T follicular helper cell (primary cell): ENCODE measurements at places on chromosomes 4 and X.

- no peak for DNase-seq
Measured at GRCh38 chrX:129115104-129115503, 408.2 kb downstream of the SMARCA1 start.

- no peak for DNase-seq
Measured at GRCh38 chrX:130263016-130263415, 5.7 kb downstream of the ZNF280C start.

DNA sequence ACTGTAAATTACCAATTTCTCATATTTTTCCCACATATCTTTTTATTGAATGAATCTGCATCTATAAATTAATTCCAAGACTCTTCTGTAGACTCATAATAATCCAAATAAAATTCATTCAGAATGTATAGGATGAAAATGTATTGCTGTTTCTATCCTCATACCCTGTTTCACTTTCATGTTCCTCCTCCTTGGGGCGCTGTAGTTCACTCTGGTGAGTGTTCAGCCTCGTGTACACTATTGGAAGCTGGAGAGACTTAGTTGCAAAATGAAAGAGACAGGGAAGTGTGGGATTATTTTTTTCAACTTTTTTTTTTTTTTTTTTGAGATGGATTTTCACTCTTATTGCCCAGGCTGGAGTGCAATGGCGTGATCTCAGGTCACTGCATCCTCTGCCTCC is 296.1 kb downstream of the TLL1 start:
- no peak for DNase-seq

GRCh38 chr4:184533908-184534307 is 59.6 kb upstream of the IRF2 start:
- DNase-seq: no peak

GRCh38 chrX:154300816-154301215 is 5.2 kb downstream of the TKTL1 start:
- no peak for DNase-seq

- peak; percentile 65 for DNase-seq
Measured at GRCh38 chr4:15956179-15956850, 6.7 kb downstream of the FGFBP2 start.

- DNase-seq: no peak
Measured at GRCh38 chr4:99991741-99992140, 41.7 kb upstream of the H2AZ1 start.

DNA sequence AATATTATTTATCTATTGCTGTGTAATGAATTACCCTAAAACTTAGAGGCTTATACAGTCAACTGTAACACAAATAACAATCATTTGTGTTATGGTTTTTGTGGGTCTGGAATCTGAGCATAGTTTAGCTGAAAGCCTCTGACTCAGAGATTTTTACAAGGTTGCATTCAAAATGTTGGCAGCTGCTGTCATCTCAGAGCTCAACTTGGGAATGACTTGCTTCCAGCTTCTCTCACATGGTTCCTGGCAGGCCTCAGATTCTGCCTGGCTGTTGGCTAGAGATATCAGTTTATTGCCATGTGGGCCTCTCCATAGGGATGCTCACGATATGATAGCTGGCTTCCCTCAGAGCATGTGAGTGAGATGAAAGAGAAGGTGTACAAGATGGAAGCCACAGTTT is 70.2 kb upstream of the BRWD3 start:
- no peak for DNase-seq

DNA sequence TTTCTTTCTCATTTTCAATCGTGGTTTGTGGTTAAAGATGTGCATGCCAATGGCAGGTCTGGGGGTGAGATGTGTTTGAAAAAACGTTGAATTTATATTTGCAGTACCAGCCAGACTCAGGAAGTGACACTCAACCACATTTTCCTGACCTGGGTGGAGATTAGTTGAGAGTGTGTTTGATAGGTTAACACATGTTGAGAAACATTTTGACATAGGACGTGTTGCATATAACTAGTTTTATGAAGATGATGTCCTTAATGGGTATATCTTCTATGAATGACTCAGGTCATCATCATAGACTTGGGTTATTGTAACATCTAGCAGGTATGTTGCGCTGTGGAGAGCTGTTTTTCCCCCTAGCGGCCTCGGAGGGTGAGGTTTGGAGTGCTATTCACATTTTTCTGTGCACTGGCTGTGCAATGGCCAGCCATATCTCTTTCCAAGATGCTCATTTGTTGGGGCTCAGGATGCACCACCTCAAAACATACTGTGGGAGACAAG is 21.7 kb upstream of the CD38 start:
- peak; percentile 64 for DNase-seq

DNA sequence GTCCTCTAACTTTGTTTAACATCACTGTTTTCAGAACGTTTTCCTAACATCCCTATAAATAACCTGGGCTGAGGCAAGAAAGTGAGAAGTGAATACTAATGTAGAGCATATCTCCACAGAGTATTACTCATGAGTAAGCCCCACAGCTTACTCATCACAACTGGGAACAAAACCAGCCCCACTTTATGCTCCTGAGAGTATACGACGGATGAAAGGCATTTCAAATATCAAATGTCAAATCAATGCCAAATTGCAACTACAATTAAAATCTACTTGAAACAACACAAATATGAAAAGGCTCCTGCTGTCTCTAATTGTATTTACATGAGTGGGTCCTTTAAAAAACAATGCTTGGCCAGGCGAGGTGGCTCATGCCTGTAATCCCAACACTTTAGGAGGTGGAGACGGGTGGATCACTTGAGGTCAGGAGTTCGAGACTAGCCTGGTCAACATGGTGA is 41.2 kb downstream of the SH3RF1 start:
- DNase-seq: no peak

DNA sequence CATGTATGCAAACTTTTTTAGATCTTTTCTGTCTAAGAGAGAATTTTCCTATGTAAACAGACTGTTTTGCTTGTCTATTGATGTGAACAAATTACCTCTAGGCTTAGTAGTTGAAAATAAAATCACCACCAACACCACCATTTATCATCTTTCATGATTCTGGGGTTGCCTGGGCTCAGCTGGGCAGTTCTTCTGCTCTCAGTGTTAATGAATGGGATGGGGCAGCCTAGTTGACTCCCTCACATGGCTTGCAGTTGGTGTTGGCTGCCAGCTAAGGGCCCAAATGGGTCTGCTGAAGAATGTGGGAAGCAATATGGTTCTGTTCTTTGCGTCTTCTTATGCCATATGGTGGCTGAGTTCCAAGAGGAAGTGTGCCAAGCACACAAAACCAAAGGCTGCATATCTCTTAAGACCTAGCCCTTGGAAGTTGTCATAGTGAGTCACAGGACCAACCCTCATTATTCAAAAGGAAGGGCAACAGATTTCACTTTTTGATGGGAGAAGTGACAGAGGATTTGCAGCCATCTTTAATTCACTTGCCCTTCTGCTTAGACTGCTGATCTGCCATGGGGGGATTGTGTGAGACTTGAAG is 17.9 kb downstream of the REELD1 start:
- DNase-seq: no peak

- no peak for DNase-seq
Measured at GRCh38 chr4:81690871-81691270, 219.2 kb upstream of the RASGEF1B start.

DNA sequence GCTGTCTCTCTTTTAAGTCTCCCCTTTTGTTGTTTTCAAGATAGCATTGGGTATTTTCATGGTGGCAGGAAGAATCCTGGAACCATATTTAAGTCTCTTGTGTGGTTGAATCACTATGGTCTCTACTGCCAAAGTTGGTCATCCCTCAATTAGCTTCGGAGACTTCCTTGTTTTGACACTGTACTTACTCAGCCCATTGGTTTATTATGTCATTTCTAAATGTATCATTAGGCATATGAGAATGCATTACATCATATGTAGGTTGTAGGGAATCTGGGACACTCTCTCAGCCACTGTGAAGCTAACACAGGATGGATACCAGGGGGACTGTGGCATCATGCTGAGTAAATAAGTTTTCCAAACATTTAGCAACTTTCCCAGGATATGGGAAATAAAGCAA is 211.8 kb downstream of the DTHD1 start:
- no peak for DNase-seq

- no peak for DNase-seq
Measured at GRCh38 chr4:17875402-17876070, 64.8 kb downstream of the NCAPG start.

DNA sequence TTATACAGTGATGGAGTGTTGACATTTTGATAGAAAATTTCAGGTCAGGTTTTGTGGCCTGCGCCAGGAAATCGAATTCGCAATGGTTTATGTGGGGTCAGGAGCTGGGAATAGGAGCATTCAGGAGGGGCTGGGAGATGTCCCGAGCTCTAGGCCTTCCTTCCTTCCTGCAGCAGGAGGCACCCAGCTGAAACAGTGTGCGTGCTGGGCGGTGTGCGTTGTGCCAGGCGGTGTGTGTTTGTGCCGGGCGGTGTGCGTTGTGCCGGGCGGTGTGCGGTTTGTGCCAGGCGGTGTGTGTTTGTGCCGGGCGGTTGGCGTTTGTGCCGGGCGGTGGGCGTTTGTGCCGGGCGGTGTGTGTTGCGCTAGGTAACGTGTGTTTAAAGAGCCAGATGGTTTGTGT is 1.7 kb downstream of the UVSSA start:
- DNase-seq: no peak

GRCh38 chrX:13689741-13690211 is 848 bp downstream of the RAB9A start:
- no peak for DNase-seq

GRCh38 chrX:3609810-3610209 is 103.6 kb downstream of the PRKX start:
- DNase-seq: no peak

GRCh38 chr4:5962416-5962815 is 55.8 kb downstream of the C4orf50 start:
- DNase-seq: no peak

GRCh38 chrX:33205321-33205720 is 6.0 kb downstream of the DMD start:
- DNase-seq: no peak

DNA sequence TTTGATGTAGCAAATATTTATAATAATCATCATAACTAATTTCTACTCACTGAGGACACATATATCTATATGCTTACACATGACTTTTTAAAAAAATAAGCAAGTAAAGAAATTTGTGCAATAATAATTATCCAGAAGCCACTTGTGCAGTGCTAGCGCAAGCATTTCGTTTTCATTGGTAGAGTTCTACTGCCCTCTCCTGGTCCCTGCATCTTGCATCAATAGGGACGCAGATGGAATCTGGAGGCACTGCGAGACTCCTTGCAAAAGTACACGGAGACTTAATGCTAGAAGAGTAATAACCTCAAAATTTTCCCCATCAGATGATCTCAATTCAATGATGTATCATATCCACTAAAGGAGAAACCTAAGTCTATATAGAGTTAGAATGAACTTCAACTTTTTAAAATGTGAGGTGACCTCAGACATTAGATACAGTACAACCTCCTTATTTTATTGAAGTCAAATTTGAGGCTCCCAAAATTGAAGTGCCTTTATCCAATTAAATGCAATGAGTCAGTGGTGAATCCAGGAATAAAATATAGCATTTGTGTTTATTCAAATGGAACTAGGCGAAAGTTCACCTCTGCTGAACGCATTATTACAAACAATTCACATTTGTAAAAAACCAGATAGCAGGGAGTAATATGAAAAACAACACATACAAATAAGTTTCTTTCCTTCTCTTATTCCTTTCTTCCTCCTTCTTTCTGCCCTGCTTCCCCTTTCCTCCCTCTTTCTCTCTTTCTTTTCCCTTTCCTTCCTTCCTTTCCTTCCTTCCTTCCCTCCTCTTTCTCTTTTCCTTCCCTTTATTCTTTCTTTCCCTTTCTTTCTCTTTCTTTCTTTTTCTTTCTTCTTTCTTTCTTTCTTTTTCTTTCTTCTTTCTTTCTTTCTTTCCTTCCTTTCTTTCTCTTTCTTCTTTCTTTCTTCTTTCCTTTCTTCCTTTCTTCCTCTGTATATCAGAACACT is 450.0 kb downstream of the ANKRD50 start:
- peak; percentile 5 for DNase-seq

- DNase-seq: no peak
Measured at GRCh38 chrX:149074398-149074797, 430.7 kb downstream of the IDS start.

GRCh38 chr4:68324519-68325262 is 25.2 kb downstream of the YTHDC1 start:
- no peak for DNase-seq

DNA sequence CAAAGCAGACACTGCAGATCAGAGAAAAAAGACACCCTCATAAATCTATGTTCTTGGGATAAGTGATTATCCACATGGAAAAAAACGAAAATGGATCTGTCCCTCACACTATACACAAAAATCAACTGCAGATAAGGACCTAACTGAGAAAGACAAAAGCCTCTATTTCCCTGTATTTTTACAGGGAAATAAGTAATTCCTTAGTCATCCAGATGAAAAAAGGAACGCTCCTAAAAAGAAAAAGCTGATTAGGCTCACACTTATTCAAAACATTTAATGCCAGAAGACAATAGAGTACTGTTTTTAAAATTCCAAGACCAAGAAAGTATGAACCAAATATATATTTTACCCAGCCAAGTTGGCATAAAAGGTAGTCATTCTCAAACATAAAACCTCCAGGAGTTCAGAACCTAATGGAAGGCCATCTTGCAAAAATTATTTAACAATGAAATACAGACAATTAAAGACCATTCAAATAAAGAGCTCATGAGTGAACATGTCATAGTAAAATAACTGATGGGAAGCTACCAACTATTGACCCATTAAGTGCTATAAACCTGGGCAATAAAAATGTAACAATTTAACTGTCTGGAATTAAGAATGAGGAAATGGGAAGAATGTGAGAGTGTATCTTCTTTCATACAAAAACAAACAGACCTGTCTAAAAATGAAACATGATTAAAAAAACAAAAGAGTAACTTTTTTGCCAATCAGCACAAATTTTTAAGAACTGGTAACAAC is 20.4 kb downstream of the PAPSS1 start:
- no peak for DNase-seq

DNA sequence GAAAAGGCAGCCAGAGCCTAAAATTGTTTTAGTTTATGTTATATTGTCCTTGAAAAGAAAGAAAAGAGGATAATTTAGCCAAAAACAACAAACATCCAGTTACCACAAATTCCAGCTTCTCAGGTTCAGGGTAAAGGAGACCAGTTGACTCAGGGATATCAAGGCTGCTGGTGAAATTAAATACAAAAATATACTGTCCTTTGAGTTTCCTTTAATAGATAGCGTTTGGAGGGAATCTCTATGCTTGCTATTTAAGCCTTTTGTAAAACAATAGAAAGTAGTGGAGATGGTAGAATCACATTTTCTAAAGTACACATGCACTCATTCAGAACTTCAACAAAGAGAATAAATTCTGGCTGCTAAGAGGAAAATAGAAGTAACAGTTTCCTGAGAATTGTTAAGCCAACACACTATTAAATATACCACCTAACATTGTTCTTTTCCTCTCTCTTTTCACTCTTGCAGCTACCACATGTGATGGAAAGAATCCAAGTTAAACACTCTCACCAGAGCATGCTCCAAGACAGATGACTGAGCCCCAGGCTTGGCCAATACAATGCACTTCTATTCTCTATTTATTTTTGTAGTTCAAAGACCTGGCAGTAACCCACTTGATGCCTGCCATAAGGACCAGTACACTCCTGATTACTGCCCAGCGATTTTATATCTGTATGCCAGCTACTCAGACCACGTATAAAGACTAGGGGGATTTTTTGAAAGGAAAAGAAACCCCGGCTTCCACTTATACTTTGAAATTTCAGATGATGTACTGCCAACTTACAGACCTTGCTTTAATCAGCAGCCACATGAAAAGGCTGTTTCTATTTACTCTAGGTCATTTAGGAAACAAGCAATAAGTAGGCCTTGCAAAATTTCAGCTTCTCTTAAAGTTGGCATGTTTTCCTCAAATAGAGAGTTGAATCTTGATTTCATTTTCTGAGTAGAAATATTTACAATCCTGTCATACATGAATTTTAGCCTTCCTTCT is 756.9 kb downstream of the FAT4 start:
- no peak for DNase-seq
